Subcutaneous preadipocyte (primary cell): ENCODE measurements at places on chromosomes 7 and 10. TPM values are rescaled to one million over a fixed set of nuclear protein-coding genes. Genes with fewer than 3 reads are reported as not detected.

Gene SGCE
- 65.5 and 65.8 TPM in 2 replicates for total RNA-seq

Gene LRRN3
- 0.37 and 0.59 TPM in 2 replicates for total RNA-seq

Gene TMEM225B
- total RNA-seq, result 0.39 and 0.73 TPM in 2 replicates

Gene LIPK
- not detected in 2 replicates for total RNA-seq

Gene AMPH
- total RNA-seq, result 4.3 and 11.4 TPM in 2 replicates

Gene GIMAP6
- total RNA-seq, result under 0.01 TPM in 1 of 2 replicates, not detected in the other

Gene GPR15LG
- total RNA-seq, result not detected in 2 replicates

Gene MAT1A
- total RNA-seq, result not detected in 2 replicates

Gene TMEM229A
- not detected in 2 replicates for total RNA-seq

Gene LANCL2
- total RNA-seq, result 16.9 and 17.2 TPM in 2 replicates

Gene SPDYE6
- total RNA-seq, result not detected in 2 replicates

Gene PTER
- total RNA-seq, result 15.1 and 19.1 TPM in 2 replicates

Gene SLC29A3
- total RNA-seq, result 2.7 and 2.9 TPM in 2 replicates

Gene FAM25G
- total RNA-seq, result not detected in 2 replicates

Gene MPP7
- under 0.01 TPM in 2 replicates for total RNA-seq

Gene DYDC2
- total RNA-seq, result not detected in 2 replicates

Gene POLL
- total RNA-seq, result 11.9 and 12.9 TPM in 2 replicates

Gene PTPRE
- 1.2 and 2.9 TPM in 2 replicates for total RNA-seq

Gene CALML5
- total RNA-seq, result not detected in 2 replicates

Gene ANXA8
- total RNA-seq, result under 0.01 and 0.20 TPM in 2 replicates

Gene CABCOCO1
- 0.20 and 0.37 TPM in 2 replicates for total RNA-seq

Gene CACNB2
- 11.1 and 12.5 TPM in 2 replicates for total RNA-seq

Gene OR2A5
- total RNA-seq, result not detected in 2 replicates

Gene MNX1
- not detected in 2 replicates for total RNA-seq
